ENCODE measurements at places on chromosomes 2 and 18.

DNA sequence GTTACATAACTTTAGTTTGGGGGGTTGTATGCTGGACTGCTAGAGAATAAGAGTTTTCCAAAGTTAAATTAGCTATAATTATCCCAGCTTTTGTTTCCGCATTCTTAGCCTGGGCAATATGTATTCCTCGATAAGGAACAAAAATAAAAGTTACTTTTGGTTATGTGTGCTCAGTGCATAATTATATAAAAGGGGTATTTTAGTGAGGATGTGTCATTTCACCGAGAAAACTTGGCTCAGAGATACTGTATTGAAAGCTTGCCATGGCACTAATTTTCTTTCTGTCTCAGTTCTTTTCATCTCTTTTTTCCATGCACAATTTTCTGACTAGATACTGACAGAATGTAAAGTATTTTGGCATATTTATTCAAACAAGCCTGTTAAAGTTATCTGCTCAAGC, 28.2 kb downstream of the ARHGAP15 start:
- no peak for DNase-seq

GRCh38 chr2:107742460-107743027, 84.1 kb upstream of the RGPD4 start:
- DNase-seq, result no peak

DNA sequence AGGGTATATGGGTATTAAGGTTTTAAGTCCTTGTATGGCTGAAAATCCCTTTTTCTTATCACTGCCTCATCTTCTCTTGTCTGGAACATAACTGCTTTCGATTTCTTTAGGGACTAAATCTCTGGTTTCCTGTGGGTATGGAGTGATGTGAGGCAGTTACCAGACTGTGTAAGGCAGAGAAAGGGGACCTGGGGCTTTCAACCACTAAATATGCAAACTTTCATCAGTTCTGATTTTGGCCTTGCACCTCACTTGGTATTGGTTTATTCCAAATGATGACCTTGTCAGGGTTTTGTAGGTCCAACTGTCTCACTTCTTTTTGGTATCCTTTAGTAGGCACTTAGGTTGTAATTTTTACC, 9.3 kb downstream of the MAP4K4 start:
- no peak for DNase-seq

DNA sequence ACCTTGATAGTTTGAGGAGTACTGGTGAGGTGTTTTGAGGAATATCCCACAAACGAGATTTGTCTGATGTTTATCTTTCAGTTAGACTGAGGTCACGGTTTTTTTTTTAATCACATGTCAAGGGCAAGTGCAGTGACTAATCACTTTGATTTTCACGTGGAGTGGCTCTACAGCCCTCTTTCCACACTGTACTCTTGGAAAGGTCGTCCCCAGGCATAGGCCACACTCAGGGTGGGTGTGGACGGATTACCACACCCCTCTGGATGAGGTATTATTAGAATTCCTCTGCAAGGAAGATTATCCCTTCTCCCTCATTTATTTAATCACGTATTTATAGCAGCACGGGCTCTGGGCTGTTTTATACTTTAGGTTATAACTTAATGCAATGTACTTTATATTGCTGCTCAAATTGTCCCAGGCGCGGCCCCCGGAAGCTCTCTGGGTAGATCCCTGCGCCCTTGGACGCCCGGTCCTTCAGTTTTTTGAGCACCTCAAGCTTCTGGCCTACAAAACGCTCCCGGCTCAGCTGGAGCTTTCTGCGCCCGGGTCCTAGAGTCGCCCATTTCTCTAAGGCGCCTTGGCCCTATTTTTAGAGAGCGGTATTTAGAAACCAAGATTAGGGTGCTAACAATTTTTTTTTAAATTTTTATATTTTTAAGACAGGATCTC, 515 bp upstream of the PLEKHB2 start:
- peak; percentile 93 for DNase-seq

GRCh38 chr2:101515477-101515876, 40.6 kb upstream of the RFX8 start:
- DNase-seq, result no peak

- DNase-seq, result no peak
Observed at GRCh38 chr2:109497911-109498870, 115.6 kb downstream of the SEPTIN10 start.

DNA sequence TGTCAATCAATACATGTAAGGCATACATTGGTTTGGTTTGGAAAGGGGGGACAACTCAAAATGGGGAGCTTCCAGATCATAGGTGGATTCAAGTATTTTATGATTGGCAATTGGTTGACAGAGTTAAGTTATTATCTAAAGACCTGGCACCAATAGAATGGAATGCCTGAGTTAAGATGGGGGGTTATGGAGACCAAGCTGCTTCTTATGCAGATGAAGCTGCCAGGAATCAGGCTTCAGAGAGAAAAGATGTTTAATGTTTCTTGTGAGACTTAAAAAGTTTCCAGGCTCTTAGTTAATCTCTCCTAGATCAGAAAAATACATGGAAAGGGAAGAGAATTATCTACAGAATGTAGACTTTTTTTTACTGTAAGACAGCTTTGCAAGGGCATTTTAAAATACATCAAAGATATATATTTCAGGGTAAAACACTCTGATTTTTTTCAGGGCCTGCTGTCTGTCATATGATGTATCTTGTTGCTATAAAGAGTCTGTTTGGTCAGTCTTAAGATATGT, 1343.2 kb upstream of the LRRTM1 start:
- no peak for DNase-seq

- no peak for DNase-seq
Observed at GRCh38 chr2:234916674-234917073, 35.1 kb upstream of the SH3BP4 start.

DNA sequence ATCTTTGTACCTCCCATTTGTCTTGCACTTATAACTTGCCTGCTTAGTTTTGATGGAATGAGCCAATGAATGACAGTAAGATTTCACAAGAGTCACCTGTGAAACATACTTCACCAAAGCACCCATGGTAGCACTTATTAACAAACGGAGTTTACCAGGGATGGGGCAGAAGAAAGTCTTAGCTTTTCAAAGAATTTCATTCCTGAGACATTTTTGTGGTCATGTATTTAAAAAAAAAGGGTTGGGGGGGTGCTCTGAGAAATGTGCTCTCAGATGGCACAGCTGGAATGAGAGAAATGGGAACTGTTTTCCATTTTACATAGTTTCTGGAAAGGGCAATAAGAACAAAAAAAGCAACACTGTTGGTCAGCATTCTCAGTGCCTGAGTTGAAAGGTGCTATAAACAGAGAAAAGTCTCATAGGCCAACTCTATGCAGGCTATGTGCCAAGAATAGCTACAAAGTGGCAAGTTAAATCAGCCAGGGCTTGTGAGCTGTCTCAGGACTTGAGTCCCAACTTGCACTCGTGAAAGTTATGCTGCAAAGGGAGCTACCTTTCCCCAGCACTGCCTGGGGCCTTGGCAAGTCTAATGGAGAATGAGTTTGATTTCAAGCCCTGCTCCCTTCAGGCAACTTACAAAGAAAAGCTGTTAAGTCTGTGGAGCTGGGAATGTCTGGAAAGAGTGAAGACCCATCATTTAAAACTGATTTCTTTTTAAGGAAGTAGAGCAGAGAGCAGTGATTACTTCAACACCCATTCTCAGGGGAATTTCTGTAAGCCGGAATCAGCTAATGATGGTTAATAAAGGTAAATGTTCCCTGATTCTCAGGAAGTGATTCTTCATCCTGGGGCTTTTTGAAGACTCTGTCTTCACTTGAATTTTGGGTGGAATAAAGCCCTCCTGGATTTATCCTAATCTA, 170.6 kb downstream of the SLC8A1 start:
- no peak for DNase-seq

GRCh38 chr18:48714873-48715272, 176.0 kb downstream of the CTIF start:
- no peak for DNase-seq

GRCh38 chr2:27446057-27446456, 3.9 kb downstream of the KRTCAP3 start:
- DNase-seq, result no peak

DNA sequence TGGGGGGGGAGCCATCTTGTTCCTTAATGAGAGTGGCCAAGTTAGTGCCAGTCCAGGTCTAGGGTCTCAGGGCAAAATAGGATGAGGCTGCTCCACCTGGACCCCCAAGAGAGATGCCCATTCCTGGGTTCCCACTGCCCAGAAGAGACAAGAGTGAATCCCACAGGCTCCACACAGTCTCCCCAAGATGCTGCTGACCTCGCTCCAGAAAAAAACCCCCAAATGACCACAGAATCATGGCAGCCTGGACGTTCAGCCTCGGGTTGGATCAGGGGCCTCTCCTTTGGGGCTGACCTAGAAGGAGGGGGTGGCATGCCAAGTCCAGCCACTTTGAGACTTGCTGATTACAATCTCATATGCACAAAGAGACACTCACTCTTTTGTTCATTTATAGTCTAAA, 25.1 kb downstream of the STAT1 start:
- DNase-seq, result no peak

DNA sequence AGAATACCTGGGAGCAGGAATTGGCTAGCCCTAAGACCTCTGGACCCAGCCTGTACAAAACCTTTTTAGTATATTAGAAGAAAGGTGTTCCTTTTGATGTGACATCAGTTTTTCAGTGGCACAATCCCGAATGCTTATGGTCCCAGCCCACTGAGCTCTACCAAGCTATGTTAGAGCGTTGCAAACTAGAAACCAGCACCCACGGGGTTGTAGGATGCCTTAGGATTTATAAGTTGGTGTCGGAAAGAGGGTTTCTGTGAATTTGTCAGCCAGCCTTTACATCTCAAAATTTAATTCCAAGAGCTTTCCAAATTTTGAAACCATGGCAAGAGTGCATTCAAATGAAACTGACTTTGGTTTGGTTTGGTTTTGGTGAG, 499 bp upstream of the LMAN1 start:
- DNase-seq, result no peak

DNA sequence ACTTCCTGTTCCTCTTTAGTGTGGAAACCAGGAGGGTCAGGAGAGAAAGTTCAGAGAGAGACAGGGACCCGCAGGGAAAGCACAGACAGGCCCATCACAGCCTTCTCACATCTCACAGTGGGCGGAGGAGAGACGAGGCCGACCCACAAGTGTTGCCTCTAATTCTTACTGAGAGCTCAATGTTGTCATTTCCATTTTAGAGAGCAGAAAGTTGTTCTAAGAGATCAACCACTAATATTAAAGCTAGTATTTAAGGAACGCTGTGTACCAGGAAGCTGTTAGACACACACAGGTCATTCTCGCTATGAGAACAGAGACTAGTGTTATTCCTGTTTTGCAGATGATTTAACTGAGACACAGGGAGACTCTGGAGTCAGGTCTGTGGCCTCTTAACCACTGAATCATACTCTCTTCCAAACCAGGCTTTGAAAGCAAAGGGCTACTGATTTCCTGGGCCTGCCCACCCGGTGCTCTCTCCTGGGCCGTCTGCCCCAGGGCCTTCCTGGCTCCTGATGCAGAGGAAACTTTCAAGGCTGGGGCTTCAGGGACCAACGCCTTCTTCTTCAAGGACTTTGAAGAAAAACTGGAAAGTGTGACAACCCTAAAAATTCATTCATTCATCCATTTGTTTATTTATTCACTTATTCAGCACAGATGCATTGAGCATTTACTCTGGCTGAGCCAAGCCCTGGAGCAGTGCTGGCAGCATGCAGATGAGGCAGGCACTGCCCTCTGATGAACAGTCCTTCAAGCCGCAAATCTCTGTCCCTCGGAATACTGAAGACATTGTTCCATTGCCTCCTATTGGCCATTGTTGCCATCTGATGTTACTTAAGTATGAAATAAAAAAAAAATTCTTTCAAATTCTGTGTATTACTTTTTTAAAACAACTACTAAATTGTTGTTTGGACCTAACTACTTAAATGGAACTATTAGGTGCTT, 37.2 kb upstream of the BIN1 start:
- no peak for DNase-seq

GRCh38 chr18:77044866-77045664, 87.5 kb downstream of the MBP start:
- DNase-seq, result no peak

GRCh38 chr2:24993406-24994145, 21.8 kb upstream of the DNAJC27 start:
- no peak for DNase-seq

DNA sequence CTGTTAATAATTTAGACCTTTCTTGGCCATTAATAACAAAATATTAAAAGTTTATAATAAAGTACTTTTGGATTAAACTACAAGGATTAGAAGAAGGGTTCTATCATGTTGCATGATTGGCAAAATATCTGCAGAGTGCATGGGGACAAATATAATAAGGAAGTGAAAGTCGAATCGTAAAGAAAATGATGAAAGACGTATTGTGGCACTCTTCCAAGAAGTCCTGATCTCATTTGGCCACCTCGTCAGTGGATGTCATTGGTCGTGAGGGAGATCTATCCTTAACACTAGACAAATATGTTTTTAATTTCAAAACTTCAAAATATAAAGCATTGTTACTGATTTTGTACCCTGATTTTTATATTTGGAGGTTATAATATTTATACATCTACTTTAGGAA, 197.7 kb upstream of the STON1 start:
- DNase-seq, result no peak

- DNase-seq, result no peak
Observed at GRCh38 chr2:168825126-168825525, 22.7 kb downstream of the NOSTRIN start.

- DNase-seq, result no peak
Observed at GRCh38 chr18:23578891-23579653, 7.2 kb downstream of the NPC1 start.

- DNase-seq, result no peak
Observed at GRCh38 chr18:11671156-11671555, 17.9 kb upstream of the GNAL start.

DNA sequence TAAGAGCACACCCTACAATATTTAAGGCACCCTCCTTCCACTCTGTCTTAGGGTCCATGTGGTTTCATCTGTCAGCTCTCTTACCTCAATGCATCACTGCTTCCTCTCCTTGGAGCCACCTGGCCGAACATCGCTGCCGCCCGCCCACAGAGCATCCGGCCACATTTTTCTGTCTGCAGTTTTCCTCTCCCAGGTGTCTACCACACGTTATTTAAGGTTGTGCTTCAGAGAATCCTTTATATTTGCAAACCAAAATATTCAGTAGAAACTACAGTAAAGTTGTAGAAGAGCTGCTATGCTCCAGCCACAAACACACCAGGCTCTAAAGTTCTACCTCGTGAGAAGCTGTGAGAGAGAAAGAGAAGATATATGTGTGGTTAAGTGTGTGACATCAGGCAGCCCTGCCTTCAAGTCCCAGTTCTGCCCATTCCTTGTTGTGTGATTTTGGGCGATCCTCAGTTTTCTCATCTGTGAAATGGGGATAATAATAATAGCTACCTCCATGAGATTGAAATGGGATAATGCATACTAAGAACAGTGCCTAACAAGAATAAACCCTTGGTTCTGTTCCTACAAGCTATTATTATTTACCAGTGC, 4.9 kb upstream of the STK17B start:
- peak; percentile 93 for DNase-seq

GRCh38 chr2:66578687-66579106, 143.8 kb downstream of the MEIS1 start:
- no peak for DNase-seq

GRCh38 chr2:142723236-142723635, 154.2 kb upstream of the KYNU start:
- no peak for DNase-seq

- DNase-seq, result no peak
Observed at GRCh38 chr2:24521975-24522639, 31.1 kb downstream of the NCOA1 start.

GRCh38 chr2:161420406-161421074, 4.4 kb downstream of the TBR1 start:
- DNase-seq, result no peak
